ENCODE measurements at places on chromosomes 13 and 19.

GRCh38 chr19:48418317-48419064, 25.0 kb downstream of the GRIN2D start:
- DNase-seq: no peak

GRCh38 chr19:5897189-5897969, 6.2 kb downstream of the NDUFA11 start:
- no peak for DNase-seq

DNA sequence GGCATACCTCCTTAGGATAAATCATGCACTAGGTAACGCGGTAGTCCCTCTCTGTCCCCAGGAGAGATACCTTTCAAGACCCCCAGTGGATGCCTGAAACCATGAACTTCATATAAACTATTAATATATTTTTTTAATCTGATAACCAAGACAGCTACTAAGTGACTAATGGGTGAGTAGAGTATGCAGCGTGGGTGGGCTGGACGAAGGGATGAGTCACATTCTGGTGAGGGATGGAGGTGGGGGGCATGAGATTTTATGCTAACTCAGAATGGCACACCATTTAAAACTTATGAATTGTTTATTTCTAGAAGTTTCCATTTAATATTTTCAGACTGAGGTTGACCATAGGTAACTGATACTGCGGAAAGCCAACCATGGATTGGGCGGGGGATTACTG, 46.2 kb downstream of the CDK8 start:
- DNase-seq: no peak

- DNase-seq: no peak
Observed at GRCh38 chr13:23609414-23609760, 39.2 kb downstream of the TNFRSF19 start.

GRCh38 chr19:29263305-29264135, 50.6 kb upstream of the UQCRFS1 start:
- peak; percentile 17 for DNase-seq

DNA sequence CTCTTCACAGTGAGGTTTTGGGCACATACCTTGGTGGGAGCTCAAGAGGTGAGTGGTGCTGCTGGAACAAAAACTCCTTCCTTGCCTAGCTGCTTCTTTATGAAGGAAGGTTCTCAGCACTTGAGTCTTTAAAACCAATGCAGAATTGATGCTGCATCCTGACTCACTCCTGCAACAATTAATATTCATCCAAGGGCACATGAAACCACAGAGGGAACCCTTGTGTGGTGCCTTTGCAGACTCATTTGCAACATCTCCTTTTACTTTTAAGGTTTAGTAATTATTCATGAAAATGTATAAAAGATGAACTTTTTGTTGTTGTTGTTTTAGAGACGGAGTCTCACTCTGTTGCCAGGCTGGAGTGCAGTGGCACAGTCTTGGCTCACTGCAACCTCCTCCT, 30.1 kb downstream of the OPA3 start:
- DNase-seq: no peak

GRCh38 chr13:34862716-34863115, 79.4 kb upstream of the NBEA start:
- no peak for DNase-seq

DNA sequence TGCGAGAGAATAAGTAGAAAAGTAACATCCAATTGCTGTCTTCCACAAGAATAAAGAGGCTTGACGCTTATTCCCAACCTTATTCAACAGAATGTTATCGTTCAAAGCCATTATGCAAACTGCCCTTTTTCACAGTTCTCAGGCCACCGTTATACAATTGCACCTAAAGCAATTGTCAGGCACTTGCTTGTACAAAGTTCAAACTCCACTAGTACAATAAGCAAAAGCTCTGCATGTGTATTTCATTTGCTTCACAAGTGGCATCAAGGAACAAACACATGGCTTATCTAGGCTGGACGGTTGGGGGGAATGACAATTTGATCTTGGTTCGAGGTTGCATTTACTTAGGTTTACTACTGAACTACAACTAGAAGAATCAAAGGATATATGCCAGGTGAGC, 815.6 kb downstream of the EFNB2 start:
- no peak for DNase-seq

GRCh38 chr13:91111476-91112200, 235.8 kb upstream of the MIR17HG start:
- DNase-seq: no peak

DNA sequence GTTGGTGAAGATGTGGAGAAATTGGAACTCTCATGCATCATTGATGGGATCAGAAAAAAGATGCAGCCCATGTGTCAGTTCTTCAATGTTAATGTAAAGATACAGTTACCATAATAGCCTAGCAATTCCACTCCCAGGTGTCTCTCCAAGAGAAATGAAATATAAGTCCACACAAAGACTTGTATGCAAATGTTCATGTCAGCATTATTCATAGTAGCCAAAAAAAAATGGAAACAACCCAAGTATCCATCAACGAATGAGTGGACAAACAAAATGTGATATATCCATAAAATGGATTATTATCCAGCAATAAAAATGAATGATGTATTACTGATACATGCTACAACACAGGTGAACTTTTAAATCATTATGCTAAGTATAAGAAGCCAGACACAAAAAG, 38.7 kb downstream of the CCDC70 start:
- DNase-seq: no peak

DNA sequence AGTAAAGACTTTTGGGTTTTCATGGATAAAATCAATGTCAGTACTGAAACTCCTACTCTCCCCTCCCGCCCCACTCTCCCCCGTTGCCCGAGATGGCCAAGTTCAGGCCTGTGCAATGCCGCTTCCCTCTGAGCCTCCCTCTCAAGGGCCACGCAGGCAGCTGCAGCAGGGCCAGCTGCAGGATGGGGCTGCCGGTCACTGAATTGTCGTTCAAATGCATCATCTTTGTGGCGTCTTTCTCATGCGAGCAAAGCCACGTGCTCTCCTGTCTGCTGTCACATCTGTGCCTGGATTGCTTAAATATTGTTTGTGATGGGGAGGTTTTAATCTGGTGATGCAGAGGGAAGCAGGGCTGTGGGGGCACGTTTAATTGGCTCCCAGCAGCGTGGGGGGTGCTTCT, 26.6 kb downstream of the SHISA2 start:
- DNase-seq: no peak

DNA sequence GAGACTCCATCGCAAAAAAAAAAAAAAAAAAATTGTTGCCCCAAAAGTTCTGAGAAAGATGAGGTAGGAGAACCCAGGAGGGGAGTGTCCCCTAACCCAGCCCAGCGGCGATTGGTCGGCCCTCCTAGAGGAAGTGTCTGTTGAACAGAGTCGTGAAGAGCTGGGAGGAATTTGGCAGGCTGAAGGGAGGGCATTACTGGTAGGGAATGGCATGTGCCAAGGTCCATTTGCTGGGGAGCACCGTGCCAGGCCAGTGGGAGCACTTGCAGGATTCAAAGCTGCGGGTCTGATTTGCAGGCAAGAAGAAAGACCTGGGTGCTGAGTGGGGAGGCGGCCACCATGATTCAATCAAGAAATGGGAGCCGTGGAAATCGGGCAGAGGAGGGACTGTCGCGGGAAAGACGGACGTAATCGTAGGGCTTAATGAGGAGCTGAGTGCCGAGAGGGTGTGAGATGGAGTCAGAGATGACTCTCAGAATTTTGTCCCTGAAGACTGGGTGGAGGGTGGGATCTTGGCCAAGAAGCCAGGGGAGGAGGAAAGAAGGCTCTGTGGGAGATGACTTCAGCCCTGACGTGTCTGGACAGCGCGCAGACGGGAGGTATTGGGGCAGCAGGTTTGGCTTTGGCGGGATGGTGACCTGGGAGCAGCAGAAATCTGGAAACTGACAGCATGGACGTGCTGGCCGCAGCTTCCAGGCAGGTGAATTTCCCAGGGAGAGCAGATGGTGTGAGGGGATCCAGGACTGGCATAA, 15.4 kb downstream of the CERS4 start:
- no peak for DNase-seq

DNA sequence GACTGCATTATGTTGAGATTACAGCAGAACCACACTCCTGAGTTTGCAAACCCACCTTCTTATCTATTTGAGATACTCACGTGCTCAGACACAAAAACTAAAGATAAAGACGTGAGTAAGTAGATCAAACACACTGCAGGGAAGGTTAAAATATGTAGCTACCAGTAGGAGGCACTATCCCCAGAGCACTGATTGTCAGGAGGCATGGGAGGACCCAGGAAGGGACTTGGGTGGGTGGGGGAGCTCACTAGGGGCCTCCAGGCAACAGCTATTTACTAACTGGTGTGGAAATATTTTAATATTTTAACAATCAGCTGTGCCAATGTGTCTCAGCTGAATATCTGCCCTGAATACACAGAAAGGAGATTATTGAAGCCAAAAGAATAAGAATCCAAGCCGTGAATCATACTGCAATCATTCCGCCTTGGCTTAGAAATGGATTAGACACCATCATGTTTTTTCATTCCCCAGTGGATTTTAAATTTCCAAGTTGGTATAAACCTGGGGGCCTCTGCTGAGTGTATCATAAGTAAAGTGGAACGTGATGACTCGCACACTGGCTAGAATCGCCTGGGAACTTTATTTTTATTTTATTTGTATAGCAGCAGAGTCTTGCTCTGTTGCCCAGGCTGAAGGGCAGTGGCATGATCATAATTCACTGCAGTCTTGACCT, 73.2 kb upstream of the CACNA1A start:
- no peak for DNase-seq

- DNase-seq: no peak
Observed at GRCh38 chr19:58394821-58395219, 636 bp upstream of the RNF225 start.

DNA sequence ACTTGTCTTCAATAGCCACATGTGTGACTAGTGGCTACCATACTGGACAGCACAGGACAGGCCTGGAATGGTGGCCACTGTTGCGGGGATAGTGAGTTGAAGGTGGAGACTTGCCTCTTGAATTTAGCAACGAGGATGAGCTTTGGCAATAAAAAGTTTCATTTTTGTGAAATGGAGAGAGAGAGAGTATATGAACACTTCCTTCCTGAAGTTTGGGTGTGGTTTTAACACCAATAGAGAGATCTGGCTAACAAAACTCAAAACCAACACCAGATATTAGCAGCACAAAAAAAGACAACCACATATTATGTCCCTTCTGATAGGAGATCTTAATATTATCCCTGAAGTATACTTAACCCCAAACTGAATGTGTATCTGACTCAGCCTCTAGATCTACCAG, 6.3 kb upstream of the LRFN3 start:
- no peak for DNase-seq

DNA sequence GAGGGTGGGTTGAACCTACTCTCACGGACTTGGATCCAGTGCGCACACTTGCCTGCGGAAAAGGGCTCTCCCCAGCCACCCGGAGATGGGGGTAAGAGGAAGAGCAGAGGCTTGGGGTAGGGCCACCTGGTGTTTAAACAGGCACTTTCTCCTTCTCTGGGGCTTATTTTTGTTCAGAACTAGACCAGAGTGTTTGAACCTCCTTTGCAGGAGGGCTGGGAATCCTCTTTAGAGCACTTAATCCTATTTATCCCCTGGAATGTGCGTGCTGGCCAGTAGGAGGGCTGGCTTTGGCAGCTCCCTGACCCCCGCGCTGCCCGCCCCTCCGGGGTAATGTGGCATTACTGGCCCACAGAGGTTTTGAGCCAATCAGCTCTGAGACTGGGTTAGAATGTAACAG, 2.0 kb downstream of the RGS9BP start:
- DNase-seq: no peak

- DNase-seq: no peak
Observed at GRCh38 chr19:49474542-49474924, 518 bp downstream of the FLT3LG start.

- no peak for DNase-seq
Observed at GRCh38 chr13:85557691-85558467, 241.3 kb downstream of the SLITRK6 start.

DNA sequence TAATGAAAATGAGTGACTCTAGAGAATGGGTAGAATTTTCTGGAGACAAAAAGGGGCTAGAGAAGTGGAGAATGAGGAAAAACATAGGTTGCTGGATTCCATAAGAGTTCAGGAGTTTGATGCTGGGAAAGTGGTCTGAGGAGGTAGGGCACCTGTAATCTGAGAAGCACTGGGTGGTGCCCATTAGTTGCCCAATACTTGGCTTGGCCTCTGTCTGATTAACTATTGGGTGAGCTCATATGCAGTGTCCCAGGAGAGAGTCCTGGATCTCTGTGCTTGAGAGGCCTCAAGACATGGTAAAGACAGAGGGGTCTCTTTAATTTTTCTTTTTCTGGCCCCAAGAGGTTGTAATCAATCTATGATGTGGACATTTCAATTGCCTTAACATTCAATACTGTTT, 390.1 kb downstream of the TDRD3 start:
- DNase-seq: no peak

DNA sequence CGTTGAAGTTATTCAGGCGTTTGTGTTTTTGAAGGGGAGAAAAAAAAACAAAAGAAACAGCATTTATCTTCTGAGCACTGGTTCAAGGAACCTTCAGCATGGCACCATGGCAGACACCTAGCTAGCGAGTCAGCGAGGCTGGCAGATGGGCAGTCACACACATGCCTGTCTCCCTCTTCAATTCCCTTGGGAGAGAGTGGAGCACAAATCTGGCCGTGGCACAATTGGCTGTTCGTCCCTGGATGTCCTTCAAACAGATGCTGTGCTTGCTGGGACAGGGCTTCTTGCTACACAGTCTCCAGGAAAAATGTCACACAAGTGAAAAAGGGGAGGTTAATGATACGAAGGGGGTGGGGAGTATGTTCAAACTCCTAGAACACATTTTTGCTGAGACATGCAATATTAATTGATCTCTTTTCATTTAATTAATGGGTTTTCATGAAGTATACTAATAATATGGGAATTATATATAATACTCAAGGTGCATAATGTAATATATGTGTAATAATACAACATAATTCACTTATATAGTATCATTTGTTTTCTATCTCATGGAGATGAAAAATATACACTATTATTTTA, 1674.5 kb upstream of the SLC10A2 start:
- DNase-seq: no peak

DNA sequence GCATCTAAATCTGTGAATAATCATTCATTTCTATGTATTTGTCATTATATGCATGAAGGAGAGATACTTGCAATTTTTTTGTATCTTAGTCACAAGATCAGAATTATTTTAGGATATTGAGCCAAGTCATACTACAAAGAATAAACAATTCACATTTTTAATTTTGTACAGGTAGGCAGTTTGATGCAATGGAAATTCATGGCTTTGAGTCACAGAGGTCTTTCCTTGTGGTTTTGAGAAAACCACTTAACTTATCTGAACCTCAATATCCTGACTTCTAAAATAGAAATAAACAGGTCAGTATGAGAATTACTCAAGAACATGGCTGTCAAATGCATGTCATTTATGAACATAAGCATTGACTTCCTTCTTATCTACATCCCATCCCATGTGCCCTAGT, 221.4 kb upstream of the SLC10A2 start:
- DNase-seq: no peak
